Stimulated activated CD4-positive, alpha-beta T cell treated with anti-CD3 and anti-CD28 coated beads, Interleukin-1b, Interleukin-23, amount 100 ng/mL, for 24 hours (primary cell): ENCODE measurements at places on chromosomes 12 and 14.

DNA sequence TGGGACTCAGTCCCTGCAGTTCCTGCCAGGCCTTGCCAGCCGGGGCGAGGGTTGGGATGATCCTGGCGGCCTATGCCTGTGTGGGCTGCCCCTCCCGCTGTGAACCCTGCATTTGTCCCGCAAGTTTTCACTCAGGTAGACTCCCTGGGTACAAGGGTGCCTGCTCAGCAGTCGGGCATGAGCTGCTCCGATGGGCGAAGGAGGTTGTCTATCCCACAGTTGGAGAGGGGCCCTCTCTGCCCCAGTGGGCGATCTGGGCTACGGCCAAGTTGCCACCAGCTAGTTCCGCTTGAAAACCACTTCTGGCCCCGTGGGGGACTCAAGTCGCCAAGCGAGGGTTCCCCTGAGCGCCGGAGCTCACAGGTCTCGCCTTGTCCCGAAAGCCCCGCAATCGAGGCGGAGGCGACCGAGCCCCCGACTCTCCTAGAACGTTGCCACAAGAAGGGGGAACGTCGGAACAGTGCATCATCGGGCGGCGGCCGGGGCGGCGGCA is 365 bp upstream of the TPI1 start:
- DNase-seq: no peak

DNA sequence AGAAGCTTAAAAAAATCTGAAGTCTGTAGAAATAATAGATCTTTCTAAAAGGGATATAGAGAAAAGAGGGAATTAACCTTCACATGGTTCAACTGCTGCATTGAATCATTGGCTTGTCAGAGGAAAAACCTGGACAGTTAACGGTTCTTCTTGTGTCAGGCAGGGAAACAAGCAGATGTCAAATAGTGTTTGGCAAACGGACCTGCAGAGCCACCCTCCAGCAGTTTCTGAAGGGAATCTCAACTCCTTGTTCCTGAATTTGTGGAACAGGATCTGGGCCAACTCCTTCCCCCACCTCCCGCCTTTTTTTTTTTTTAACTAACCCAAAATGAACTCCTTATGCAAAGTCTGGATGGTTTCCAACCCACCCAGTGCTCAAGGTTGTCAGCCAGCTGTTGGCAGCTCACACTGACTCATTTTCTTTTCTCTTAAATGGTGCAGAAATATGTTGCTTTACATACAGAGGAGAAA is 187.3 kb downstream of the CAND1 start:
- DNase-seq: no peak

DNA sequence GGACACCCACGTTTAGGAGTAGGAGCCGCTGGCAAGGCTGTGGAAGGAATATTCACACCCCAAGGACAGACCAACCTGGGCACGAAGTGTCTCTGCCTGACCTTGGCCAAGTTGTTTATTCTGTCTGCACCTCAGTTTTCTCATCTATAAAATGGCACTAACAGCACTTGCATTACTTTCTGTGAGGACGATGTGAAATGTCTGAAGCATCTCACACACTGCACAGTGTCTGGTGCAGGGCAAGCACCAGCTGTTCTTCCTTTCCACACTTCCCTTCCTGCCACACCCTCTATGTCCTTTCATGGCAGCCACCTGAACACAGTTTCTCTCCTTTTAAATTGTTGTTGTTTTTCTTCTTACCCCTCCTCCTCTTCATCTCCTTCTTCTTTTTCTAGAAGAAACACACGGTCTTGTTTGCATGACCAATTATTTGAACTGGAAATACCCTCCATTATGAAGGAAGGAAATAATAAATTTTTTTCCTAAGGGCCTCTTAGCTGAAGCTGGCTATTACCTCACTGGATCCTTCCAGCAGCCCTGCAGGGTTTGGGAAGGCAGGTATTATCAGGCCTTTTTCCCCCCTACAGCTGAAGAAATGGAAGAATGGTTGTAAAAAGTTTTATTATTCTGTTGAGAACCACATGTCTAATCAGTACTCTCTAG is 42.9 kb upstream of the ATP23 start:
- no peak for DNase-seq

GRCh38 chr12:120470150-120470784 is 719 bp upstream of the SRSF9 start:
- DNase-seq: no peak

- no peak for DNase-seq
Observed at GRCh38 chr14:77910506-77910905, 110.6 kb downstream of the ADCK1 start.

GRCh38 chr12:109722721-109723094 is 9.1 kb downstream of the FAM222A start:
- no peak for DNase-seq

DNA sequence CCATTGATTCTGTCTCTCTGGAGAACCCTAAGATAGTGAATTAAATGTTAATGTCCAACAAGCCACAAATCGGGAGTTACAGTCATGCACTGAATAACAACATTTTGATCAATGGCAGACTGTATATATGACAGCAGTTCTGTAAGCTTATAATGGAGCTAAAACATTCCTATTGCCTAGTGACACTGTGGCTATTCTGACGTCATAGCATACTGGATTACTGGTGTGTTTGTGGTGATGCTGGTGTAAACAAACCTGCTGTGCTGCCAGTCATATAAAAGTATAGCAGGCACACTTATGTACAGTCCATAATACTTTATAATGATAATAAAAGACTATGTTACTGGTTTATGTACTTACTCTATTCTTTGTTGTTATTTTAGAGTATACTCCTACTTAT is 56.7 kb upstream of the BICD1 start:
- no peak for DNase-seq

- peak; percentile 8 for DNase-seq
Observed at GRCh38 chr12:54749191-54749818, 101.1 kb upstream of the DCD start.

GRCh38 chr14:68627050-68627867 is 165.6 kb downstream of the ZFP36L1 start:
- DNase-seq: no peak

GRCh38 chr14:75647640-75648039 is 13.0 kb downstream of the ERG28 start:
- no peak for DNase-seq
